B cell (primary cell): ENCODE measurements at places on chromosomes 12 and 14.

DNA sequence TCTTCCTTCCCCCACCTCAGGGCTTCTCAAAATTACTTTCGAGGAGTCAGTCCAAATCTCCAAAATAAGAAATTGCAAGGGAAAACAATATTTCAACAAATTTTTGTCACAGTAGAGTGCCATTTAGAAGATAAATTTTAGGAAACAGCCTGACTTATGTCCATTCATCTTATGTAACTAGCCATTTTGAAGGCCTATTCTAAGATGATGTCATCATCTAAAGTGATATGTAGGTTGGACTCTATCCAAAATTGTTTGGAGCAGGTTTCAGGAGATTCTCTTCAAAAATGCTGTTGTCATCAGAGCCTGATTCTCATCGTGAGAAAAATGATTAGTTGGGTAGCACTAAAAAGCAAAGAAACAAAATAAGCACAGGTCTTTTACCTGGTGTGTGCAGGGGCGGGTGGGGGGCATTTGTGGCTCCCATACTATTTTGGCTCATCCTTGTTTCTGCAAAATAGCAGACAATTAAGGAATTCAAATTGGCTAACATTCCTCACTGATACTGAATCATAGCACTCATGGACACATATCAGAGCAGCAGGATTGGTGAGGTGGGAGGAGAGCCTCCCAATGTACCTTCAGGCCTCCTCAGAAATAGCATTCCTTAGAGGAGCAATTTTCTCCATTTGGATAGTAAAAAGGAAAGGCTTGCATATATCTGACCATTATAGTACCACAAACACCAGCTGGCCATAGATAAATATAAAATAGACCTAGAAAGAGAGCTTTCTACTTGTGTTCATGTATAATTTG, 360.9 kb upstream of the NAV3 start:
- DNase-seq = no peak

DNA sequence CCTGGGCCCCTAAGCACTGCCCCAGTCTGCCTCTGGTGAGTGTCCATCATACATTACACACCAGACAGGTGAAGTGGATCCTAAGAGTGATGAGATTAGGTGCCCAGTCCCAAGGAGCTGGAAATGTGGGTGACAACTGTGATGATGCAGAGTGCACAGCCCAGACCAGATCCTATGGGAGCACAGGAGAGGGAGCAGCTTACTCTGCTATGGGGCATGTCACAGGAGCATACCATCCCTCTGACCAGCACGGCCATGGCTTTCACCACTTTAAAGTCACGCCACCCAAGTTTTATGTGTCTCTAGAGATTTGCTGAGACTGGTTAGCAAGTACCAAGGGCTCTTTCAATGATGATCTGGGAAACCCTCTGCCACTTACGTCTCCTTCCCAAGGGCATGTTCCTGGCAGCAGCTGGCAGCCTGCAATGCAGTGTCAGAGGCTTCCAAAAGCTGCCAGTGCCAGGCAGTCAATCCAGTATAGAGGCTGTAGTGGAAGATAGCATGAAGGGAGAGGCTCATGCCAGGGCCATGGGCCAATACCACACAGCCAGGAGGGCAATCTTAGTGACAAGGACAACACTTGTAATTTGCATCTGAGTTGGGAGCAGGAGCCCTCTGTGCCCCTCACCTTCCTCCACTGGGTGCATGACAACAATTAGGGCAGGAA, 40.2 kb downstream of the STAB2 start:
- DNase-seq = no peak

GRCh38 chr14:92615451-92615850, 101.9 kb downstream of the RIN3 start:
- peak; percentile 91 for DNase-seq

GRCh38 chr12:24770334-24770733, 178.6 kb downstream of the BCAT1 start:
- no peak for DNase-seq

GRCh38 chr14:21084998-21085853, 13.2 kb downstream of the ZNF219 start:
- no peak for DNase-seq
